Neural crest cell (in vitro differentiated cells): ENCODE measurements at places on chromosomes 13 and 19.

DNA sequence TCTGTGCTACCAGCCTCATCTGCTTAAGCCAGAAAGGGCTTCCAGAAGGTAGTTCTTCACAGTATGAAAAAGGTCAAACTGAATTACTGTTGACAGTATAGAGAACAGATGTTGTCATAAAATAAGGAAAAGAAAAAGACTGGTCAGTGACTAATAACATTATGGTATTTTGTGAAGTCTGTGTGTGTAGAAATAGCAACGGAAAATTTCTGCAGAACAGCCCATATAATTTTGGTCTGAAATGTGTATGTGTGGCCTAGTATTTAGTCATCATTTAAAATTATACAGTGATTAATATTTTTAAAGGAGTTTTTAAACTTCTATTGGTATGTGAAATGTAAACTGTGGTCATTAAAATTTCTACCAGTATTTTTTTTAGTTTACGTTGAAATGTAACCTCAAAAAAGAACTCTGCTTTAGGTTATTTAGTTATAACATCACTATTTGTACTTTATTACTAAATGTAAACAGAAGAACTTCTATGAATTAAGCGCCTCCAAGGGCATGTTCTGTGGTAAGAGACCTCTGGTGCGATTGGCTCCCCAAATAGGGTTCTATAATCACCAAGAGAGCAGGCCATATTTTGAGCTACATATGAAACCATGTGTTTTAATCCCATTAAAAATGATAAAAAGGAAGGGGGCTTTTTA is 3.3 kb upstream of the GPR183 start:
- DNase-seq = no peak

GRCh38 chr13:28579322-28579721 is 79.6 kb upstream of the POMP start:
- no peak for DNase-seq

- no peak for DNase-seq
Measured at GRCh38 chr13:104487006-104487405, 1420.8 kb upstream of the SLC10A2 start.

- DNase-seq = no peak
Measured at GRCh38 chr19:1016647-1017114, 4.2 kb downstream of the TMEM259 start.

DNA sequence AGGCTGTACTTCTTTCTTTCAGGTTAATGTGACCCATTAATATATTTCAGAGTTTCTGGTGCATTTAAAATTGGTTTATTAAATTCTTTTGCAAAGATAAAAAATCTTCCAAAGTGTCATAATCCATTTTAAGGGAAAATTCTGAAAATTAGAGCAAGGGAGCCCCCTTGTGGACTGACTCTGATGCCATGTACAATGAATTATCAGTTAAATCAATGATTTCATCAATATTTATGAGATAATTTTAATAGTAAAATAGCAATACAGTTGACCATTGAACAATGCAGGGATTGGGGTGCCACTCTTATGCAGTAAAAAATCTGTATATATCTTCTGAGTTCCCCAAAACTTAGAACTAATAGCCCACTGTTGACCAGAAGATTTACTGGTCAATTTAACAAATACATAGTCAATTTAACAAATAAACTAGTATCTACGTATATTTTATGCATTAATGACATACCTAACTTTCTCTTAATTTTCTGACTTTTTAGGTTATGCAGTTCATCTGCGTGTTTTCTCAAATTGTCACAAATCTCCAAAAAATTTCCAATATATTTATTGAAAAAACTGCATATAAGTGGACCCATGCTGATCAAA is 479.1 kb upstream of the MIR17HG start:
- DNase-seq = peak; percentile 41

DNA sequence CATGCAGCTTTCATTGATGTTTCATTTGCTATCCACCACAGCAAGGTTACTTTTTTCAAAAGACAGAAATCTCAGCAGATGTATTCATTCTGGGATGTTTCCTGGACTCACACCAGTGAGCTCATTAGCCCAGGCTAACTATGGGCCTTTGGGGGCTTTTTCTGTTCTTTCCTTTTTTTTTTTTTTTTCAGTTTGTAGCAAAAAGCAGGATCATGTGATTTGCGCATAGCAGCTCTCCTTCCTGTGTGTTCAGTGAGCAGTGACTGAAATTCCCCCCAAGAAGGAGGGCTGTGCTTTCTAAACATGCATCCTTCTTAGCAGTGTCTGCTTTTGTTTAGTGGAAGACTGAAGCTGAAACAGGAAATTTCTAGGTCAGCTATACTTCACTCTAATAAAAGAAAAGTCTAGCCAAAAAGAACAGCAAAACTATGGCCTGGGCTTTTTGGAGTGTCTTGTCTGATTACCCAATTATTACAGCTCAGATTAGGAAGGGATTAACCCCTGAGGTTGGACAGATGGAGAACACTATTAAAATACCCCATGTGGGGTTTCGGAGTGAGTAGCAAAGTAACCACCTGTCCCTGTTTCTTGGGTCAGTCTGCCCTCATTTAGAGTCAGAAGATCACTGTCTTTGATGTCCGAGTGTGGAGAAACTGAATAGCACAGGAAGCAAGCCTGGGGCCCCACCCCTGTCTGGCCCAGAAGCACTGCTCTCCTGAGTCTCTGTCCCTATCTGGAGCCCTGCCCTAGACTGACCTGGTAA is 8.9 kb upstream of the AMER2 start:
- no peak for DNase-seq

DNA sequence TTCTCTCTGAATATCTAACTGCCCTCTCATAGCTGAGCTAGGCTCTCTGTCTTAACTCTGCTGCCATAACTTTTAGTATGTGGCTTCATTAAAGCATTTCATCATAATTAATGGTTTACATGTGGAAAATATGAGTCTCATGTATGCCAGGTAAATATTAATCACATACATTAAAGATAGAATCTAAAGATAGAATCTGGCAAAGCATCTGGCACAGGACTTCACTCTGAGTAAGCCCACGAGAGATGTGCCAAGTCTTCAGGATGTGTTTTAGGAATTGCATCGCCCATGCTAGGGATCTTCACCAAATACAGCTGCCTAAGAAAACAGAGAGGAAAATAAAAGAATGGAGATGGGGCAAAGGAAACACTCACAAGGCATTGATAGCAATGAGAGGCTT is 285.8 kb downstream of the DIAPH3 start:
- no peak for DNase-seq

- DNase-seq = no peak
Measured at GRCh38 chr19:15196360-15197005, 4.3 kb downstream of the NOTCH3 start.

DNA sequence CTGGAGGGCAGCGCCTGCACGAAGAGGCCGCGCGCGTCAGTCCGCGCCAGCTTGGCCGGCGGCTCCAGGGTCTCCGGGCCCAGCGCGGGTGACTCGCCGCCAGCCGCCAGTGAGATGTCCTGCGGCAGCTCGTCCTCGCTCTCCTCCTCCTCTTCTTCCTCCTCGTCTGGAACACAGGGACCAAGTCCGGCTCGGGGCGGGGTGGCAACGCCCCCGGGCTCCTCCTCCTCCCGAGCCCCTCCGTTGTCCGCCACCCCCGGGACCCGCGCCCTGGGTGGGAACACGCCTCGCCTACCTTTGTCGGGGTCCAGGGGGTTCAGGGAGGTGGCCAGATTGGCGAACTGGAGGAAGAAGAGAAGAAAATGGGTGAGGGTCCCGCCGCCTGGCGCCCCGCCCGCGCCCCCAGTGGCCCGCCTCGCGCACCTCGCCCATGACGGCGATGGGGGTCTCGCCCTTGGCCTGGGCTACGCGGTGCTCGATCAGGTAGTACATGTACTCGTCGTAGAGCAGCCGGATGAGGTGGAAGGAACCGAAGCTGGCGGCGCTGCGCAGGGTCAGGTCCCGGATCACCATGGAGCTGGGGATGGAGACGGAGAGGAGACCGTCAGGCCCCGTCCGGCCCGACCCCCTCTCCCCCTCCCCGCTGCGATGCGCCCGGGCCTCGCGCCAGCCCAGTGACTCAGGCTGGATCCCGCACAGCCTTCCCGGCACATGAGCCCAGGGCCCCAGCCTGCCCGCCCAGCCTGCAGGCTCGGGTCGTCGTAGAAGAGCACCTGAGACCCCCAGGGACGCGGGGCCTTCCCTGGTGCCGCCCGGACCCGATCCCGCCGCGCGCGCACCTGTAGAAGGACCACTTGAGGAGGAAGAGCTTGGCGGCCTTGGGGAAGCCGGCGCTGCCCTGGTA is 10.6 kb downstream of the DCAF15 start:
- DNase-seq = no peak

DNA sequence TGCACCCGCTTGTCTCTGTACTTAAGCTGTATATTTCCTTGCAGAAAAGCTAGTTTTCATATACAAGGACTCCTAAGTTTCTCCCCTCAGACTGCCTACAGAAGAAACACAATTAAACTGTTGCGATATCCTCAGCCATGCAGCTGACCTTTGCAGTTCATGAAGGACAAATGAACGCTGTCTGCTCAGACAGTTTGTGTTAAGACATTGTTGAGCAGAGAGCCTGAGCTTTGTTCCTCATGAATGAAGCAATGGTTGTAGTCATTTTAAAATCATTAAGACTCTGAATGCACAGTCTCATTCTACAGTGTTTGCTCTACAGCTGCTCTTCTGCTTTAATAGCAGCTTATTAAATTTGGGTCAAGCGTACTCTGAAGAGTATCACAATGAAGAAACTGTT is 23.2 kb upstream of the MAB21L1 start:
- DNase-seq = no peak

GRCh38 chr13:110944121-110944967 is 29.5 kb upstream of the ANKRD10 start:
- DNase-seq = no peak

DNA sequence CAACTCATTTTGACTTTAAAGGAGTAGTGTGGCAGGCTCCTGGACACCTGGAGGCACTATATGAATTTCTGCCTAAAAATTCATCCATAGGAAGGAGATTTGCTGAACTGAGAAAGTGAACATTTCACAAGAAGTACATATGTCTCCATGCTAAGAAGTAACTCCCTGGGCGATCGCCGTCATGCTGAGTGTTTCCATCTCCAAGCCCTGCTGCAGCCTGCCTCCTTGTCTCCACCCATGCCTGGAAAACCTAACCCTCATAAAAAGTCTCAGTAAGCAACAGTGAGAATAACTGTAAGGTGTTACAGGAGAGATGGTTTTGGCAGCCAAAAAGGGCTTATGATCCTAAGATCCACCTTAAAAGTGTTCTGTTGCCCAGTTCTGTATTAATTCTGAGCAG is 251.3 kb downstream of the SHISA2 start:
- no peak for DNase-seq

- DNase-seq = no peak
Measured at GRCh38 chr19:4379383-4380253, 20.7 kb downstream of the SH3GL1 start.

GRCh38 chr13:32248801-32249200 is 66.4 kb downstream of the ZAR1L start:
- DNase-seq = no peak

GRCh38 chr13:73945871-73946270 is 188.3 kb downstream of the KLF12 start:
- no peak for DNase-seq

DNA sequence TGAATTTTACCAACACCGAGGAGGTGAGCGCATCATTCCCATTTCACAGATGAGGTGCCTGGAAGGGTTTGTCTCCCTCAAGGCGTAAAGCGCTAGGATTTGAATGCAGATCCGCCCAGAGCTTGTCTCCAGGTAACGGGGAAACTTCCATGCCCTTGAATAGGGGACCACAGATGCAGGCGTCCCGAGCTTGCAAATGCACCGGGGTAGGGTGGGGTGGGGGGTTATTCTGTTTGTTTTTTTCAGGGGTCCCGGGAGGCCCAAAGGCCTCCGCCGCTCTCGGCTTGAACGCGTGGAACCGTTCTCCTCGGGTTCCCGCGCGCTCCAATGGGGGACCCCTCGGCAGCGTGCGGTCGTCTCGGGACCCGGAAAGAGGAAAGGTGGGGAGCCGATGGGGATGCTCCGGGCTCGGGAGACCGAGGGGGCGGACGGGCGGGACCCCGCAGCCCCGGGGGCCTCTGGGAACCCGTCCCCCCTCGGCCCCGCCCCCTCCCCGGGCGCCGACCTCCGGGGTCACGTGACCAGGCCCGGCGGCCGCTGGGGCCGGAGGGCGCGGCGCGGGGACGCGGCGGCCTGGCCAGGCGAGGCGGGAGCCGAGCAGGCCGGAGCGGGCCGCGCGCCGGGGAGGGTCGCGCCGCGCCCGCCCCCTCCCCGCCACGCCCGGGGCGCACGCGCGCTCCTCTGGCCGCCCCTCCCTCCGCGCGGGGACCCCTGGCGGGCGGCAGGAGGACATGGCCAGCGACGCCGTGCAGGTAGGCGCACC is at the start of gene PKN1:
Gene PKN1 (plus strand): TSS at position 516 of the 763 bp plus-strand sequence. CDS start 216 bp downstream, at position 732.
- DNase-seq = peak; percentile 66

- DNase-seq = peak; percentile 34
Measured at GRCh38 chr19:55118401-55118991, 1.1 kb upstream of the PPP1R12C start.

DNA sequence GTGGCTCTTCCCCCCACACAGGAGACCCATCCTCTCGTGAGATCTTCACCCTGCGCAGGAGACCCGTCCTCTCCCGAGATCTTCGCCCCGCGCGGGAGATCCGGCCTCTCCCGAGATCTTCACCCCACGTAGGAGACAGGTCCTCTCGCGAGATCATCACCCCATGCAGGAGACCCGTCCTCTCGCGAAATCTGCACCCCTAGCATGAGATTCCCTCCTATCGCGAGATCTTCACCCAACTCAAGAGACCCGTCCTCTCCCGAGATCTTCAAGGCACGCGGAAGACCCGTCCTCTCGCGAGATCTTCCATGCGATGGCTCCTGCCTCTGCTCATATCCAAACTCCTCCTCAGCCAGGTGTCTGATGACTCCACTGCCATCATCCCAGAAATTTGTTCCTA is 24.3 kb downstream of the LAIR2 start:
- no peak for DNase-seq

- DNase-seq = no peak
Measured at GRCh38 chr19:7292352-7292949, 1.8 kb downstream of the INSR start.

DNA sequence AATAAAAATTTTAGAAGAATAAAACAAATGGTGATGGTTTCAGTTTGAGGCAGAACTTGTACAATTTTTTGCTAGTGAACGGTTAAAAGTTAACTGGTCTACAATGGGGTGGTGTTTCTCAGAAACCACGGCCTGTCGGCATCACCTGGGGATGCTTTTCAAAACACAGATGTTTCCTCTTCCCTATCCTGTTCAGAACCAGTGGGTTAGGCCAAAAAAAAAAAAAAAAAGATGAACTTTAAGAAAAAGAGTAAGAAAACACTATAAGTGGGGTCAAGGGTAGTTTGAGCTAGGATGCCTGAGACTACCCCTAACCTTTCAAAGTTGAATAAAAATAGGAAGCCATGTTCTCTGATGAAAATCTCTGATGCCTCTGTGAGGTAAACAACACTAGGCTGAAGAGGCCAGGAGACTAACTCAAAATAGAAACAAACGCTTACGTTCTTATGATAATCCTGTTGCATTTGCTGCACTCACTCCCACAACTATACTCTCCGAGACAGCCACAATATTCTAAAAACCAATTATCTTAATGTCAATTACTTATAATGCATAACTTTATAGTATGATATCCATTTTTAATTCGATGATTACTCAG is 3.3 kb downstream of the MTIF3 start:
- no peak for DNase-seq

- peak; percentile 9 for DNase-seq
Measured at GRCh38 chr13:65638572-65639168, 1591.5 kb downstream of the PCDH9 start.

GRCh38 chr13:46576762-46577161 is 23.8 kb downstream of the LRCH1 start:
- no peak for DNase-seq
